ENCODE measurements at places on chromosomes 12 and 14.

- no peak for DNase-seq
These were observed 8.1 kb upstream of the LRRK2 start for GRCh38 chr12:40216516-40217288.

DNA sequence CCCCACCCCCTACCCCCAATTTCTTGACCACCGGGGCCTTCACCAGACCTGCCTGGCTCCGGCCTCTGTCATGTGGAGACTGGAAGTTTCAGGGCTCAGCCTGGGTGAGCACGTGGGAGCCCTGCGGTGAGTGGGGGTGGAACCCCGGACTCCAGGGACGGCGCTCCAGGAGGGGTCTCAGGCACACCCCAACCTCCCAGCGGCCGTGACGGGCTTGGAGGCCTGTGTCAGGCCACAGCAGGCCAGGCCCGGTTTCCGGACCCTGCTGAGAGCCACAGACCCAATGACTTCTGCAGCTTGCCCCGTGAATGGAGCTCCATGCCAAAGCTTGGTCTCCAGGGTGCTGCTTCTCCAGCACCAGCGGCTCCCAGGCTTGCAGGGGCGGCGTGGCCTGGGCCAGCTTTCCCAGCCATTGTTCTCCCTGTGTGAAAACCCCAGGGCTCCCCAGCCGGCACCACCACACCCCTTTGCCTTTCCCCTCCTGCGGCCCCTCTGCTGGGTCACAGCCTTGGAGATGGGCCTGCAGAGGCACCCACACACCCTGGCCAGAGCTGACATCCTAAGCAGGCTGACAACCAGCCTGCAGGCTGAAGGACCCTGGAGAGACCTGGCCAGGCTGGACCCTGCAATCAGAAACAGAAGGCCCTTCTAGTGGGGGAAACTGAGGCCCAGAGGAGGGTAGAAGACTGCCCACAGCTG, 186.2 kb upstream of the C14orf180 start:
- DNase-seq = peak; percentile 34

GRCh38 chr12:25052914-25053211, 104.0 kb upstream of the BCAT1 start:
- no peak for DNase-seq

DNA sequence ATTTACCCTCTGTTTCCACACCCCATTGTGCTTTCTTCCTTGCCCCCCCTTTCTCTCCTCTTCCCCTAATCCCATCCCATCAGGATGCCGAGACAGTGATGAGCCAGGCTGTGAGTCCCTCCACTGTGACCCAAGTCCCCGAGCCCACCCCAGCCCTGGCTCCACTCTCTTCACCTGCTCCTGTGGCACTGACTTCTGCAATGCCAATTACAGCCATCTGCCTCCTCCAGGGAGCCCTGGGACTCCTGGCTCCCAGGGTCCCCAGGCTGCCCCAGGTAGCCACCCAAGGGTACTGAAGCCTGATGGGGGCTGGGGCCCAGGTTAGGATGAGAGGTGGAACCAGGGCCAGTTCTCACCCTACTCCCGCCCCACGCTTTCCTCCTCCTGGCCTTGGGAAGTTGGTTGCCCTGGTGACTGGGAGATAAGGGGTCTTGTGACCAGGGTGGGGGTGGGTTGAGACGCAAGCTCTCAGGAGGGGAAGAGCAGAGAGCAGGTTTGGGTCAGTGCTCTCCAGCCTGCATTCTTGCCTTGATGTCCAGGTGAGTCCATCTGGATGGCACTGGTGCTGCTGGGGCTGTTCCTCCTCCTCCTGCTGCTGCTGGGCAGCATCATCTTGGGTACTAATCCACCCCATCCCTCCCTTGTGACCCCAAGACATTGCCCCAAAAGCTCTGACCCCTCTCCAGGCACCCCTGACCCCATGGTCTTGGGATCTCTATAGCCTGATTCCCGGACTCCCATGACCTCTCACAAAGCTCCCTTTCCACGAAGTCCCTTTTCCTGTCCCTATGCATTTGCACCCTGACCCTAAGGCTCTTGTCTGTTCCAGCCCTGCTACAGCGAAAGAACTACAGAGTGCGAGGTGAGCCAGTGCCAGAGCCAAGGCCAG, 1.2 kb downstream of the AMHR2 start:
- DNase-seq = no peak

- no peak for DNase-seq
These were observed 194.5 kb downstream of the C12orf75 start for GRCh38 chr12:105524961-105525360.

GRCh38 chr14:74217672-74218448, 21.4 kb upstream of the VSX2 start:
- DNase-seq = peak; percentile 68

GRCh38 chr14:54317391-54317790, 79.4 kb upstream of the CDKN3 start:
- DNase-seq = no peak

DNA sequence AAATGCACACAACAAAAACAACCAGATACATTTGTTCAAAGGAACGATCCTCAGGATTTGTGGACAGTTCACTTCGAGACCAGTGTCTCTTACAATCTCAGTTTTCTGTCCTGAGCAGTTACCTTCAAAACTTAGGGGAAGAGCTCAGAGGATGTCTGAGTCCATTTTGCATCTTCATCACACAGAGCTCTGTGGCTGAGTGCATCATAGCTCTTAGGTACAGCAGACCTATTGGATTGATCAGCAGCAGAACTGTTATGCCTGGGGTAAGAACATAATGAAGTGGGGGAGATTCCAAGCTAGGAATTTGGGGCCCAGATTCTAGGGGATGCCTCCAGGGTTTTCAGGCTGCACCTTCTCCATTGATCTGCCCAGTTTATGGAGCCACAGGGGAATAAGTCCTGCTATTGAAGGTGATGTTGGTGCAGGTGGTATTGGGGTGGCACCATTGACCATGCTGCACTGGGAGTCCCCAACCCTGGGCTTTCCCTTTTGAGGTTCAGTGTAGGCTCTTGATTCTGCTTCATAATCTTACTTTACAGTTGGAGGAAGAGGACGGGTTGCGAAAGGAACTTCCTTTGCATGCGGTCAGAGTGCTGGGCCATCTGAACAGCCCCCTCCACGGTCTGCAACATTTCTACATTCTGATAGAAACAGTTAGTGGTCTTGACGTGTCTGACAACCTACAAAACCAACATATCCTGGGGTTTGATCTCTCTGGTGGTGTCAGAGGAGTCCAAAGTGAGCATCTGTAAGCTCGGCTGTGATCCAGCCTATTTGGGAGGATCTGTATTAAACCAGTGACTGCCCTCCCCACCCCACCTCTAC, 112.8 kb downstream of the CHST11 start:
- no peak for DNase-seq

- peak; percentile 64 for DNase-seq
These were observed 13.2 kb upstream of the KLRF1 start for GRCh38 chr12:9813821-9814798.

GRCh38 chr14:37172024-37172869, at the start of gene SLC25A21:
SLC25A21 (minus strand) TSS chr14:37172606.
- peak; percentile 78 for DNase-seq

DNA sequence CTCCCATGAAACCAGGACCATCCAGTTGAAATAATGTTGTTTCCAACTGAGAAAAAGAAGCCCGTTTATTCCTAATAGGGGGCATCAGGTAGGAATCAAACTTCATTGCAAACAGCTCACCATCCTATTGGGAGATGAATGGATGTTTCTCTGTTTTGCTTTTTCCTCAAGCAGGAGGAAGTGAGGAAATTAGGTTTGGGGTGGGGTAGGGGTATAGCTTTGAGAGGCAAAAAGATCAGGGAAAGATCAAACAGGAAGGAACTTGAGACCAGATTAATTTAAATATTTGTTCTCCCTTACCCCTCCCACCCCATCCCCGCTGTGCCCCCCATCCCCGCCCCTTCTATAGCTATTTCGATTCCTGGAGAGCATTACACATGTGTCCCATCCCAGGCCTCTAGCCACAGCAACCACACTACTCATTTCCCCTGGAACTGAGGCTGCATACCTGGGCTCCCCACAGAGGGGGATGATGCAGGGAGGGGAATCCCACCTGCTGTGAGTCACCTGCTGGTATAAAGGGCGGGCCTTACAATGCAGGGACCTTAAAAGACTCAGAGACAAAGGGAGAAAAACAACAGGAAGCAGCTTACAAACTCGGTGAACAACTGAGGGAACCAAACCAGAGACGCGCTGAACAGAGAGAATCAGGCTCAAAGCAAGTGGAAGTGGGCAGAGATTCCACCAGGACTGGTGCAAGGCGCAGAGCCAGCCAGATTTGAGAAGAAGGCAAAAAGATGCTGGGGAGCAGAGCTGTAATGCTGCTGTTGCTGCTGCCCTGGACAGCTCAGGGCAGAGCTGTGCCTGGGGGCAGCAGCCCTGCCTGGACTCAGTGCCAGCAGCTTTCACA, at the start of gene IL23A:
Gene IL23A, plus strand, starts transcription at position 577 of the 850 bp plus-strand sequence. Its CDS starts 161 bp downstream, at position 738.
- no peak for DNase-seq

- DNase-seq = no peak
These were observed 71.8 kb downstream of the CACNA1C start for GRCh38 chr12:2124466-2125023.

DNA sequence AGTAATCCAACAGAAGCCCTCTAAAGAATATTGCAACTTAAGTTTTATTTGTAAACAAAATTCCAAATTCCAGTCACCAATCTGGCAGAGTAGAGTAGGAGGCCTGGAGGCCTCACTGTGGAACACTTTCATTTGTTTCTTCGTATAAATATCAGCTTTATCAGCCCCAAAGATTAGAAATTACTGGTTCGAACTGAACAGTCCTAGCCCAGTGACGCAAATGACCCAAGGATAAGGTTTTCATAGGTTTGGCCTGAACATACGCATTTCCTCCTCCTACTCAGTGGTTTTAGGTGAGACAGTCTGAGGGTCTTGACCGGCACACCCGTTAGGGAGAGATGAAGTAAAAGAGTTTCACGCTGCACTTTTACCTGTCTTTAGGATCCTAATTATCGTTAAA, 1.7 kb downstream of the CDC42BPB start:
- no peak for DNase-seq

DNA sequence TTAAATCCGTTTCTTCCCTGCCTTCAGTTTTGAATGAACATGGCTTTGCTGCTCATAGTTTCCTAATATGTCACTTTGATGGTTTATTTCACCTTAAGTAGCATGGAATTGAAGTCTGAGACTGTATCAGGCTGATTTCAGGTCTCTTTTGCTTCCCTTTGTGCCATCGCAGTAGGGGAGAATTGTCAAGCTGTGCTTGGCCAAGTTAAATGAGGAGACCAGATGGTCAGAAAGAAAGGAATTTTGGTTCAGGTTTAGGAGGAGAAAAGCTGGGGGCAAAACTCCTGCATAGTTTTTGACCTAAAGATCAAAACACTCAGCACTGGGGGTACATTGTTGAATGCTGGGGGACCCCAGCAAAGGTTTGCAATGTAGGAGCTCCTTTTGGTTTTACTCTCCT, 398.4 kb downstream of the NUAK1 start:
- no peak for DNase-seq

- DNase-seq = no peak
These were observed 32.2 kb upstream of the BHLHE41 start for GRCh38 chr12:26157001-26157400.

DNA sequence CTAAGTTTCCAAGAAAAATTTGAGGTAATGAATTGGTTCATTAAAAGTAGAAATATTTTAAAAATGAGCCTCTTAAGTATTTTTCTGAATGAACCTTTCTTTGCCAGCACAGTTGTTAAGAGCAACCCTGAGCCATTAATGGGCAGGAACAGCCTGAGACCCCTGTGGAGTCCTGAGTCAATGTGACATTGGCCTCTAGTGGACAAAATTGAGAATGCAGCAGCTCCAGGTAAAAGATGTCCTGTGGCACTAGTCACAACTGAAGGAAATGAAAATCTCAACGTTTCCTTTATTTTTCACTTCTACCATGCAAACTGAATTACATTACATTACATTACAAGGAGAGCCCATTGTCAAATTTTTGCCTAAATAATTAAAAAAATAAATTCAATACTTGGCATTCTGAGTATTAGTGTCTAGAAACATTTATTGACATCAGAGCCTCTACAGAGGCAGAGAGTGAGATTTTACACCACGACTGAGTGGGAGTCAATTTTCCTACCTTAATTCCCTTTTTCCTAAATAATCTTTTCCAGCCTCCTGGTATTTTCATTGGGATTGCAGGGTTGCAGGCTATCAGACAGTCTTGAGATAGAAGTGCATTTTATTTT, 135.7 kb downstream of the PPM1H start:
- DNase-seq = peak; percentile 43

DNA sequence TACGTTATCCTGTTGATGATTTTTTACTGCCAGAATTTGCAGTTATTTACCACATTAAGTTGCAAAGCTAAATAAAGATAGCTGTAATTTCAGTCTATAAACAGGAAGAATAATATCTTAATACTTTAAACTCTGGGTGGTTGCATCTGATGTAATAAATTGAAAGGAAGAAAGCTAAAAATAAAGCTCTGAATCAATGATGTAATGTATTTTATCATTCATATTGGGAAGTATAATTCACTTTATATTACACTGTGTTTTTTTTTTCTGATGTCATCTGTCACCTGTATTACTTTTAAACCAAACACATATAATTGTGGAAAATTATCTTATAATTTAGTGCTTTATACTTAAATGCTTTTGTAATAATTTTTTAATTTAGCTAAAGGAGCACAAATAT, 37.1 kb downstream of the PDZRN4 start:
- no peak for DNase-seq

DNA sequence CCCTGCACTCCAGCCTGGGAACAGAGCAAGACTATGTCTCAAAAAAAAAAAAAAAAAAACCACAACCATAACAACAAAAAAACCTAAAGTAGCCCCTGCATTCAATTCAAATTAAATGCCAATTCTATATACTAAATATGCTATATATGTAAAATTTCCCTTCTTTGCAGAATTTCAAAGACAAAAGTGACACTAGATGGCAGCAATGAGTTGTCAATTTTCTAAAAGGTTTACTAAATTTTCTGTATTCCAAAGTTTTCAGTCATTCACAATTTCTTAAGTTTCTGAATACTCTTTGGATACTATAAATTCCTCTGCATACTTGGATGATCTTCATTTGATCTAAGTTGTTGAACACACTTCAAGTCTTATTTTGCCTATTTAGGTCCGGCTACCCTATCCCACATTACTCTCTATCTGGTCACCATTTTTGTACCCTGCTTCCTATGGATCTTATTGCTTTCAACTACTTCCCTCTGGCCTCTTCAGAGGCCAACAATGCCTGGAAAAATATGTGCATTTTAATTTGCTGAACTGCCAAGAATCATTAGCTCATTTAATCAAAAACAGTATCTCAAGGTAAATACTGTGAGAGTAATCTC, 27.9 kb downstream of the HNRNPC start:
- DNase-seq = no peak

DNA sequence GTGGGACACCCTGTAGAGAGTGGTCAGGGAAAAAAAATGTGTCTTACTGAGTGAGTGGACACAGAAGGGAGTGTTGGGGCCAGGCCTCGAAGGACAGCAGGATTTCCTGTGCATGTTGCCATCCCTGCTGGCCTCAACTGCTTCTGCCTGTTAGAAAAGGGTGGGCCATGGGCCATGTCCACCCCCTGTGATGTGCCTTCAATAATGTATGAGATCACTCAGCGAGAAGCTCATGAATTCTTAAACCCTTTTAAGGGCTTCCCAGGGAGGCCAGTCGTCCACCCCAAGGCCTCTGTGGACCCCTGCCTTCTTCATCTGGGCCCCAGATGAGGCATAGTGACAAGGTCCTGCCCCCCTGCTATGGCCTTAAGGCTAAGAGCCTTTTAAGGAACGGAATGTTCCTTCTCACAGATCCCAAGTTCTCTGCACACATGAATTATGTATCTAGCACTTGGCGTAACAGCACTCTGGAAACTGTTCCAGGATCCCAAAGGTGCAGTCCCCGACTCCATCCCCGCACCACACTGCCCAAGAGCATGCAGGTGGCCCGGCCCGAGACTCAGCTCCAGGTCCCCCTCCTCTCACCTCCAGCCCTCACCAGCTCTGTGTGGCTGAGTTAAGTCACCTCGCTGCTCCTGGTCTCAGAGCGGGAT, 8.9 kb upstream of the C14orf132 start:
- no peak for DNase-seq

GRCh38 chr12:120928864-120929652, 24.9 kb upstream of the SPPL3 start:
- DNase-seq = no peak

Measured in SJSA1 (cell line).